ENCODE measurements at places on chromosomes 2 and 18. TPM values are rescaled to one million over a fixed set of nuclear protein-coding genes. Genes with fewer than 3 reads are reported as not detected.

Gene OSR1
- 1.7 TPM for total RNA-seq

Gene DSG1
- total RNA-seq: 0.49 TPM

Gene GPR75
- 15.0 TPM for total RNA-seq

Gene CDKL4
- total RNA-seq: 5.7 TPM

Gene COL4A3
- 0.49 TPM for total RNA-seq

Gene VWA3B
- 0.98 TPM for total RNA-seq

Gene SCG2
- total RNA-seq: 81.9 TPM

Gene SULT1C2
- 0.98 TPM for total RNA-seq

Gene ASB3
- total RNA-seq: 64.9 TPM

Gene CFAP65
- 0.74 TPM for total RNA-seq

Gene ONECUT2
- total RNA-seq: 1.2 TPM

Gene UBXN4
- total RNA-seq: 55.1 TPM

Gene TNP1
- not detected for total RNA-seq

Gene NFE2L2
- total RNA-seq: 14.0 TPM

Gene ITPRIPL1
- 3.4 TPM for total RNA-seq

Gene BMP10
- total RNA-seq: not detected

Gene SP3
- 103 TPM for total RNA-seq

Gene TFPI
- total RNA-seq: 19.7 TPM

Gene ANTXR1
- total RNA-seq: 13.3 TPM

Gene C1QL2
- total RNA-seq: 4.4 TPM

Gene NOL4
- 110 TPM for total RNA-seq

Gene SLC9A4
- 0.25 TPM for total RNA-seq

Gene SERPINB10
- total RNA-seq: not detected

Gene TLX2
- not detected for total RNA-seq

Gene STARD6
- not detected for total RNA-seq
